ENCODE measurements at places on chromosomes 7 and 10.

DNA sequence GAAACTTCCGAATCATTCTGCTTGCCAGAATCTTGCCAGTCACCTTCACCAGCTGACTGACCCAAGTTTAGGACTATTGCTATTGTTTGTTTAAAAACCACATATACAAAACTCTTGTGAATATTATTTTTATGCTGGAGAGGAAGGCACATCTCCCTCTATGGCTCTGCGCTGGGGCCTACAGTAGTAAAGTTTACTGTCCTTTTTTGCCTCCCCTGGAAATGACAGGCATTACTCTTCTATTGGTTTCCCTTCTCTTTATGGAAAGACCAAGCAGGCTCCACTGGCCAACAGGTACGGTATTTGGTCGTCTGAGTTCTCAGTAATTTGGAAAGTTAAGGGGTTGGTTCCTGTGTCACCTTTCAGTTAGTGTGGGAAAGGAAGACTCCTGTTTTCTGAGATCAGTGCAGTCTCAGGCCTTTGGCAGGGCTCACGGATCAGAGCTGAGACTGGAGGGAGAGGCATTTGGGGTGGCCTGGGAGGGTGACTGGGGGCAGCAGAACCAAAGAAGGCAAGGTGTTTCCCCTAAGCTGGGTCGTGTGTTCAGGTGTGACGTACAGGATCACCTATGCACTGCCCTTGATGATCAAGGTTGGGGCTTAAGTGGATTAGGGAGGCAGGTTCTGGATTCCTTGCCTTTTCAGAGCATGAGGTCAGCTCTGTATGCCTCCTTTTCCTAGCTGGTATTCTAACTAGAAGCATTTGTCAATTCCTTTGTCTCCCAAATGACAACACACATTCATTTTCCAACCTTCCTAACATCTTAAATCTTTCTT is 16.0 kb upstream of the KIF5B start:
- no peak for DNase-seq

DNA sequence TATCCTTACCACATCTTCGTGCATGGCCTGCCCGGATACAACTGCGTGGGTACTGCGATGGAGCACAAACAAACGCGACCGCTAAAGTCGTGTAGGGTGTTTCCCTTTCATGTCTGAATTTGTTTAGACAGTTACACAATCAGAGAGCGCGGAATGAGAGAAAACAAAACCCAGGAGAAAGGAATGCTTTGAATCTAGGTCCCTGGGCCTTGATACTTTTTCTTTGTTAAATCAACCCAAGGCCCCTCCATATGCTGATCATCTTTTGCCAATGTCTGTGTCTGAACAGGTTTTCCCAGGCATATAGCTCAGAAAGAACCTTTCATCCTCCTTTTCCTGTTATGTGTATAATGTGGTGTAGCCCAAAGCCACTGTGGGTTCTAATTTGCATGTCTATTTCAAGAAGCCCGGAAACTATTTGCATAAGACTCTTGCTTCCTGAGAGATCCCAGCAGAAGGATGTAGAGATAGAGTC is 145.8 kb downstream of the FRMD4A start:
- DNase-seq = no peak

GRCh38 chr7:78311181-78311580 is 512.6 kb downstream of the PHTF2 start:
- DNase-seq = no peak

DNA sequence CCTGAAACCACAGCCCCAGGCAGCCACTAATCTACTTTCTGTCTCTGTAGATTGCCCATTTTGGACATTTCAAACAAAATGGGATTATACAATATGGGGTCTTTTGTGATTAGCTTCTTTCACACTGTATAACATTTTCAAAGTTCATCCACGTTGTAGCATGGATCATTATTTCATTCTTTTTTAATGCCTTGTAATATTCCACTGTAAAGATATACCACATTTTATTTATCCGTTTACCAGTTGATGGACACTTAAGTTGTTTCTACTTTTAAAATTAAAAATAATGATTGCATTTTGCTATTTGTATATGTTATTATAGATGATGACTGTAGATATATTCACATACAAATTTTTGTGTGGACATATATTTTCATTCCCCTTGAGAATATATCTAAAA is 60.7 kb downstream of the CUBN start:
- no peak for DNase-seq

- no peak for DNase-seq
Observed at GRCh38 chr10:72058347-72058898, 29.9 kb downstream of the SPOCK2 start.

GRCh38 chr7:139297795-139298194 is 43.3 kb upstream of the FMC1 start:
- no peak for DNase-seq

DNA sequence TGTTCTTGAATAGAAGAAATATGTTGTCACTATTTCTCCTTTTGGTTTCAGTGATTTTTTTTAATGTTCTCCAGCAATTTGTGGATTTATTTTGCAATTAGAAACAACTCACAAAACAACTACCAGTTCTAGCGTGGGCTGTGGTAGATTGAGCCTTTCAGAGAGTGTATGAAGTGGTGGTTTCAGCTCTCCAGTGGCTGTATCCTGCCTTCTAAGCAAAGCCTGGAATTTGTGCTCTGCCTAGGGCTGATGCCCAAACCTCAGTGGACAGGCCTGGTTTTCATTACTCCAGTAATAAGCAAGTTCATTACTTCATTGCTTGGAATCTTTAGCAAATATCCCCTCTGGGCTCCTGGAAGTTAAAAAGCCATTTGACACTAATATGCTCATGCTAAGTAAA is 35.9 kb downstream of the APBB1IP start:
- DNase-seq = no peak

DNA sequence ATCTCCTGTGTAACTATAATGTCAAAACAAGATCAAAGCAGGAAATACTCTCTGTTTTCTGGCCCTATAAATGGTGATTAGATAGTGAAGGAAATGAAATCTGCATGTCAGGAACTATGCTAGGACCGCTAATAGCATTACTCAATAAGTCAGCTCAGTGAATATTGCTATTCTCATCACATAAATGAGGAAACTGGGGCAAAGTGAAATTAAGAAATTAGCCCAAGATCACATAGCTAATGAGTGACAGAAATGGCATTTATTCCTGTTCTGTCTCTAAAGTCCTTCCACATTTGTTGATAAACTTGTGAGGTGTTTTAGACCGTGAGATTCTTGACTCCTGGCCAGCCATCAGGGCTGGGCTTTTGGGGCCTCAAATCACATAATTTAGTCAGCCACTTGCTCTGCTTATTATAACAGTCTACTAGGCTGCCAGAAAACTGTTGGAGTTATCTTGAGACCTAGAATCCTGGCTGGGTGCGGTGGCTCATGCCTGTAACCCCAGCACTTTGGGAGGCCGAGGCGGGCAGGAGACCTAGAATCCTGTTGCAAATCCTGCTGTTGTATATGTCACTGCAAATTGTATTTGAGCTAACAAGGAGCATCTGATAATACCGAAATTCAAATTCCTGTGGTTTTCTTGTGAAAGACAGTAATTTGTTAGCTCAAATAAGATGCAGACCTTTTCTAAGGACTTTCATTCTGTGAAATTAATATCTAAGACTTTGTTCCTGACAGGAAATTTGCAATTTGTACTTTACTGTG is 66.5 kb upstream of the SHTN1 start:
- DNase-seq = no peak

- DNase-seq = no peak
Observed at GRCh38 chr7:140656548-140657515, 15.9 kb upstream of the ADCK2 start.

DNA sequence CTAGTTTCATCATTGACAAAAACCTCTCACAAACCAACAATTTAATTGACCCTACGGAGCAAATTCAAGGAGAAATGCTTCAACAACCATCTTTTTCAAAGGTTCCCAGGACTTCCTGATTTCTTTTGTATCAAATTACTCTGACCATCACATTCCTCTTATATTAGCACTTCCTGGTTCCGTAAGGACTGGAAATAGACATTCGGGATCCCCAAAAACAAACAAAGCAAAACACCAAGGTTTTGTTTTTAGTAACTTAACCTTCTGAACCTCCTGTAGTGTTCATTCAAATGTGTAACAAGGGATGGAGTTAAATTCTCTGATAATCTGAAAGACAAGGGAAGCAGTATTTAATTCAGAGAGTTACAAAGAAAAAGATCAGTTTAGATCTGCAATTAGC is 387.6 kb upstream of the NRP1 start:
- DNase-seq = no peak

DNA sequence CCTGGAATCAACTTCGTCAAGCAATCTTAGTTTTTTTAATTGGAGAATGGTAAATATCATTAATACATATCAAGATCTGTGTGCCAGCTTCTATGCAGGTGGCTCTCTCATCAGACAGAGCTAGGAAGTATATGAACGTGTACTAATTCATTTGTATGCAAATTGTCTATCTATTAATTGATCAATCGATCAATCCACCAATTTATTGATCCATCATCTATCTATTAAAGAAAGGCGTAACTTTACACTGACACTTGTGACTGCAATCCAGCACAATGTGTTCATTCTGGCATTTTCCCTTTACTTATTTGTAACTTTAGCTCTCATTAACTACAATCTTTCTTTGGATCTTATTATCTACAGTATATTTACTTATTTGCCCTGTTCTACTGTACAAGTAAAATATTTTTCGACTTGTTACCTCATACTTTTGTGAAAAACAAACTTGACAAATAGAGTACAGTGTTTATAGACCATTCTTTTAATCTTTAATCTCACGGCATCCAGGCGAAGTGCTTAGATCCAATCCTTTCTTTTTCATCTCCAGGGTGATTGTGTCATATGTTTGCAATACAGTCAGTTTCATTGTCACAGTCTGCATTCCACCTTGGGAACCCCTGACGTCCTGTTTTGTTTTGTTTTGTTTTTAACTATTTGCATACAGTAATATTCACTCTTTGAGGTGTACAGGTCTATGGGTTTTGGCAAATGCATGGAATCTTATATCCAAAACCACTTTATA is 22.0 kb upstream of the GHRHR start:
- no peak for DNase-seq

DNA sequence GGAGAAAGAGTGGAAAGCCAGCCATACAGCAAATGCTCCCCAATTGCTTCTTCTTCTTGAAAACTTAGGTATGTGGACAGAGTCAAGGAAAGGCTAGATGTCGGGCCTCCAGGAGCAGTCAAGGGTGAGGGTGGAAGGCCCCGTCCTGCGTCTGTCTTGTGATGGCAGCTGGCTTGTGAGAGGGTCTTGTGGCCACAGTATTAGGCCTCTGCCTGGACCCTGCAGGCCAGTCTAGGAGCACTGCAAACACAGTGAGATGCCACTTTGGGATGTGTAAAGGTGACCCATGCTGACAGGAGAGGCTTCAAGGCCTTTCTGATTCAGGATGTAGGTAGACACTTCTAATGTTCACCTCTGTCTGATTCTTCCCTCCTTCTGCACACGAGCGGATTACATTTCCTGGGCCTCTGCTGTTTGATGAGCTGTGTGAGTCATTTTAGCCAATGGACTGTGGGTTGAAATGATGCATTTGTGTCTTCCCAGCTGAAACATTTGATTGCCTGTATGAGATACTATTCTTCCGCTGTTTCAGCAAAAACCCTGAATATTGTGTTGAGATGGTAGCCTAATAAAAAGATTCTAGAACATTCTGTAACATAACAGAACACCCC is 135.4 kb downstream of the EMX2 start:
- no peak for DNase-seq

- no peak for DNase-seq
Observed at GRCh38 chr7:138698281-138698680, 2.9 kb downstream of the SVOPL start.

- DNase-seq = no peak
Observed at GRCh38 chr7:151849879-151850260, 27.0 kb downstream of the PRKAG2 start.

GRCh38 chr7:17661982-17662585 is 278.2 kb downstream of the SNX13 start:
- DNase-seq = no peak

DNA sequence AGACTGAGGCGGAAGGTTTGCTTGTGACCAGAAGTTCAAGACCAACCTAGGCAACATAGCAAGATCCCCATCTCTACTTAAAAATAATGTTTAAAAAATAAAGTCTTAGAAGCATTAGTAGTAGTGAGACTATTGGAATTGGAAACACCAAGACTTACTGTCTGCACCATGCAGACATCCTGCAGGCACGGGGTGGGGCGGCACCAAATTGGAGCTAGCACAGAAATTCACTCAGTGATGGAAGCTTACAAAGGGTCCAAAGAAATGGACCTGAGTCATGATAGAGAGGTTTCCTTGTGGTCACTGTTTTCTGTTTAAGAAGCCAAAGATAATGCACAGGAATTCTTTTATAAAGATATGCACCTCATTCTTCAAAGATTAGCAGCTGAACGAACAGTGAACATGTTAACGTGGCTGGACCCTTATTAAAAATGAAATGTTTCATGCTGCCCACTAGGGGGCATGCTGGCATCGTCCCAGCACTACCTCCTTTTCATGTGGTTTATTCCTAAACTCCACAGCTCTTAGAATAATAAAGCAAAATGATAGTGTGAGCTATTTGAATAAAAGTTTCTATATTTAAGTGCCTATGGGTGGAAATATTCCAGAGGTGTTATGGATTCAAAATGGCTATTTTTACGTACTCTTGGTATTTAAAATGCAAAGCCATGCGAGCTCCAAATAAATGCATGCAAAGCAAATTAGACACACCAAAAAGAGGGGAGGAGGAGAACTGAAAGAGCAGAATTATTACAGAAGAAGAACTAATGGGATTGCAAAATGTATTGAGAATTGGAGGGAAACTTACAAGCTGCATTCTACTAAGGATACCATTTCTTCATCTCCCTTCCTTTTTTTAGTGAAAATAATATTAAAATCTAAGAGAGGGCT is 28.6 kb downstream of the PDSS1 start:
- DNase-seq = peak; percentile 78

DNA sequence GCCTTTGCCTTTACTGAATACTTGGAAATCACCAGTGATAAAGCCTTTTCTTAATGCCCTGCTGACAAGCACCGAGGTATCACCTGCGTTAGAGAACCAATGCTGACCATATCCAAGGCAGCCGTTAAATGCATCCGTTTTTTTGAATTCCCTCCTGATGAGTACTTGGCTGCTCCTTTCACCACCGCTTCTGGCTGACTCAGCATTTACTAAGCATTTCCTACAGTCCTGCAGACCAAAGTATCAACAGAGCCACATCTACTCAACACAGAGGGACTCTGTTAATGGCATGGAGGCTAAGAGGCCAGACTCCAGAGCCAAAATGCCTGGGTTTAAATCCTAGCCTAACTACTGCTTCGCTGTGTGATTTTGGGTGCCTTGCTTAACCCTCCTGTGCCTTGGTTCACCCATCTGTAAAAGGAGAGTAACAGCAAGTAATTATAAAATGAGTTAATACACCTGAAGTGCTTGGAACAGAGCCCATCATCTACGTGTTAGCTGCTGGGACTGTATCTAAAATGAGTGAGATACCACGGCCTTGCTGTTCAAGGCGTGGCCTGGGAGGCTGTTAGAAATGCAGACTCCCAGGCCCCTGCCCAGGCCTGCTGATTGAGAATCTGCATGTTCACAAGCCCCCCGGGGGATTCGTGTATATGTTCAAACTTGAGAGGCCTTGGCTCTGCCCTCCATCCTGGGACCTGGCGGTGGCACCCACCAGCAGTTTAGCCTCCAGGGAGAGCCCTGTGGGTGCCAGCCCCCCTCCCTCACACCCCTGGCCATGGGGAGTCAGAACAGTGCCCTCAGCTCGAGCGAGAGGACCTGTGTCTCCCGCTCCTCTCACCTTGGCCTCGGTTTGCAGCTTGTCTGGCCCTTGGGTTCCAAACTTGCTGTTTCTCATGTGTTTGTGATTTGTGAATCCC is 30.8 kb upstream of the EFCAB10 start:
- peak; percentile 5 for DNase-seq

- DNase-seq = no peak
Observed at GRCh38 chr7:98934267-98934666, 55.9 kb downstream of the TRRAP start.

- no peak for DNase-seq
Observed at GRCh38 chr10:58796242-58796641, 283.6 kb downstream of the BICC1 start.
